ENCODE measurements at places on chromosomes 11 and 22.

GRCh38 chr11:133163463-133164419 lies 368.6 kb downstream of the OPCML start:
- peak; percentile 58 for DNase-seq

DNA sequence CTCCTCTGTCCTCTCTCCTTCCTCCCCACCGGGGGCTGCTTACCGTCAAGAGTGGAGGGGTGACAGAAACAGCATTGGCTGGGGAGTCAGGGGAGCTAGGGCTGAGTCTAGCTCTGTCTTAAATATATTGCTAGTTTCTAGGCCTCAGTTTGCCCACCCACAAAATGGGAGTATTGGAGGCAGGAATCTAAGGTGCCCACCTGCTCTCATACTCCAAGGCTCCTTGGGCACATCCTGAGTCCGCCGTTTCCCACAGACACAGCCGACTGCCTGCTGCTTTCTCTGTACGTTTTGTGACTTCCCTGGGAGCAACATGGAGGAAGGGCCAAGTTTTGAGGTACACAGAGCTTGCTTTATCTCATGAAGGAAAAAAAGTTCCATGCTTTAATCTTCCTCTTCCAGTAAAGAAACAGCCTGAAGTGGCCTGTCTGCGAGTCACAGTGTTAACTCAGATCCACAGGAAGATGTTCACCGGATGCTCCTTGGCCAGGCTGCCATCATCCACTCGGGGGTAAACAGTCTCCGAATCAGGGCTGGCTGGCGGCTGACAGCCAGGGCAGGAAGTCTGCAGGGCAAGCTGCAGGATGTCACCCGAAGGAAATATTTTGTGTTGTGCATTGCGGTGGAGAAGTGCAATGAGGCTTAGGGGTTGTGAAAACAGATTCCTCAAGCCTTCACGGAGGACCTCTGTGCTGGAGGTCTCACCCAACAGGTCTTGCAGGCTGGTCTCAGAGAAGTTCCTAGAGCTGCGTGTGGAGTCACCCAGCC lies 11.0 kb upstream of the CERK start:
- peak; percentile 44 for DNase-seq

DNA sequence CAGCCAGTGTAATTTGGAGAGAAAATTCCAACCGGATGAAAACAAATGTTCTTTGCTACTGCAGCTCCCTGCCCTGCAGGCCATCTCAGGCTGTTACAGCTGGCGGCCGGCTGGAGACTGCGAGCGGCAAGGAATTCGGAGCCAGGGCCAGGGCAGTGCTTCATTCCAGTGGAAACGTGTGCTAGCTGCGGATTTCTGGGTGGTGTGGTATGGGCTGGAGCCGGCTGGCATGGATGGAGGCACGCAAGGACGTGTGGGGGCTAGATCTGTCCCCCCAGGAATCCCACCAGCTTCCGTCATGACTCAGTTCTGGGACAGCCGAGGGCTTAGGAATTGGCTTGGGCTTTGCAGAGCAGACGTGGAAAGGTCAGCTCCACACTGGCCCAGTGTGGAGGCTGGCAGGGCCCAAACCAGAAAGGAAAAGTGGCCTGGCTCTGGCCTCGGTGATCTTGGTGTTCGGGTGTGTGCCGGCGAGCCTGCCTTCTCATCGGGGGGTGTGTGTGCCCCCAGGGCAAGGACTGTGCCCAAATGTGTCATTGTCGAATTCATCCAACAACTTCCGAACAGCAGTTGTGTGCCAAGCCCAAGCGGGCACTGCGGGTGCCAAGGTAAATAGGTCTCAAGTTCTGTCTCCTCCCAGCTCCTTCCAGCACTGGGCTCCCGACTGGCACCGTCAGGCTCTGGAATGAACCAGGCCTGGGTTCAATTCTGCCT lies 48.1 kb upstream of the SHISAL1 start:
- DNase-seq = peak; percentile 89

DNA sequence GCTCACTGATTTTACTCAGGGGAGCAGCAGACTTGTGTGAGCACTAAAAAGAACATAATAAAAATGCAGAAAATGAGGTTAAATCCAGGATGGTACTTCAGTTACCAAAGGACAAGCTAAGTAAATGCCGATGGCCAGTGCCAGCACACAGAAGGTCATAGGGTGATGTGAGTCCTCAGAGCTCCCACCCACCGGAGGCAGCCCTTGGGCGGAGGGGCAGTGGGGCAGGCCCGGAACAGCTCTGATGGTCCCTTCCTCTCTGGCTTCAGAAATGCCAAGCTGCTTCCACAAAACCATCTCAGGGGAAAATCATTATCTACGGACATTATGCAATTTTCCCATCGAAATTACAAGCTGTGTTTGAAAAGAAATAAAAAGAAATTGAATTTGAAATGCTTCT lies 124.5 kb downstream of the RRAS2 start:
- DNase-seq = no peak

GRCh38 chr11:26227883-26228502 lies 103.9 kb upstream of the ANO3 start:
- DNase-seq = no peak

DNA sequence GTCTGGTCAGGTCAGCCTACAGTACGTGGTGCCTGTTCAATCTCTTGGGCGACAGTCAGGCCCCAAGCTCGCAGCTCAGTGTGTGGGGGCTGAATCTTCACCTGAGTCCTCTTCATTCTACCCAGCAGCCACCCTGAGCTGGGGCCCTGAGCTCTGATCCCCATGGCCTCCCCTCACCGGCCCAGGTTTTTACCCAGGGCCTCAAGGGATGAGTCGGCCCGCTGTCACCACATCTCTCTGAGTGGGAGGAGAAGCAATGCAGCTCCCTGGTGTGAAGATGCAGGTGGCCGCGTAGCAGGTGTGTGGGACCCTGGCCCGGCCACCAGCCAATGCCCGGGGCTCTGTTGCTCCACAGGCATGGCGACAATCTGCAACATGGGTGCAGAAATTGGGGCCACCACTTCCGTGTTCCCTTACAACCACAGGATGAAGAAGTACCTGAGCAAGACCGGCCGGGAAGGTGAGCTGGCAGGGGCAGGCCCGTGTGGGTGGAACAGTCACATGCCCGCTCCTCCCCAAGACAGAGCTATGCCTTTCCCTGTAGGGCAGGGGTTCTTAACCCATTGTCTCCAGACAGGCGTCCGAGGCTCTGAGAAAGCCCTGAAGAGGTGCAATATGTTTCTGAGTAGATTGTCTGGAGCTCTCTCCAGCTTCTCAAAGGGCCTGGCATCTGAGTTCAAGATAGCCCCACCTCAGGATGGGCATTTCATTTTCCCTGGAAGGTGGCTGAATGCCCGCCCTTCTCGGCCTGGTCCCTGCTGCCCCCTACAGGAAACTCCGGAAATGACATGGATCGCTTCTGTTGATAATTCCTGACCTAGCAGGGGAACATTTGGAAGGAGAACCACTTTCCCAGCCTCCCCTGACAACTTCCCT lies 26.9 kb downstream of the POLR3H start:
- DNase-seq = peak; percentile 58

DNA sequence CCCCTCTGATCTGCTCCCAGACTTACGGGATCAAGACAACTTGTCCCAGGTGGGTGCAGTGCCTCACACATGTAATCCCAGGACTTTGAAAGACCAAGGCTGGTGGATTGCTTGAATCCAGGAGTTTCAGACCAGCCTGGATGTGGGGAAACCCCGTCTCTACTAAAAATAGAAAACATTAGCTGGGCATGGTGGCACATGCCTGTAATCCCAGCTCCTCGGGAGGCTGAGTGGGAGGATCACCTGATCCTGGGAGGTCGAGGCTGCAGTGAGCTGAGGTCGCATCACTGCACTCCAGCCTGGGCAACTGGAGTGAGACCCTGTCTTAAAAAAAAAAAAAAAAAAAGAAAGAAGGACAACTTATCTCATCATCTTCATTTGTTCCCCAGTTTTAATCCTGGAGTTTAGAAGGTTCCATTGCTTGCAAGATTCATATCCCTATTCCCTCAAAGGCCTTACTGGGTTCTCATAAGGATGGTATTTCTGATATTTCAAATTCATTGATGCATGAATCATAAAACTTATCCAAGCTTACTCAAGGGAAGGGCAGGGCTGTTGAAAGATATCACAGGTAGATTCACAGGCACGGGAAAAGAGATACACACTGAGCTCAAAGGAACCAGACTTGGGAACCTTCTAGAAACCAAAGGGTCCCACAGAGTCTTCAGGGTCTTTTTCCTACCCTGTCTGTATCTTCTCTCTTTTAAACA lies 14.6 kb downstream of the ENDOD1 start:
- DNase-seq = no peak

DNA sequence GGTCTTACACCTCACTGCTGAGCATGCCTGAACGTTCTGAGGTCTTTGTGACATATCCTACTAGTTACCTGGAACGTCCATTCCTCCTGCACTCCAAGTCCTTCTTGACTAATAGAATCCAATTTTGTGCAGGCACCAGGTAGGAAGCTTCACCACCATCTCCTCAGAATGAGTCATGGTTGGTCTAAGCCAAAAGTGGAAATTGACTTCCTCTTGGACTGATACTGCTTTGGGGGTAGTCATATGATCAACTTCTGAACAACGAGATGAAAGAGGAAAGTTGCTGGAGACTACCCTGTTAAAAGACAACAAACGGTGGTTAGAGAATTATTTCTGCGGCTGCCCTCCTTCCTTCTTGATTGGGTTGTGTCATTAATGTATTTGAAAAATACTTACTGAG lies 374.2 kb upstream of the LARGE1 start:
- peak; percentile 78 for DNase-seq
